ENCODE measurements at places on chromosomes 11 and 22. TPM values are rescaled to one million over a fixed set of nuclear protein-coding genes. Genes with fewer than 3 reads are reported as not detected.
A peak's percentile ranks its signal among the peaks of the same experiment; 100 is the strongest.

DNA sequence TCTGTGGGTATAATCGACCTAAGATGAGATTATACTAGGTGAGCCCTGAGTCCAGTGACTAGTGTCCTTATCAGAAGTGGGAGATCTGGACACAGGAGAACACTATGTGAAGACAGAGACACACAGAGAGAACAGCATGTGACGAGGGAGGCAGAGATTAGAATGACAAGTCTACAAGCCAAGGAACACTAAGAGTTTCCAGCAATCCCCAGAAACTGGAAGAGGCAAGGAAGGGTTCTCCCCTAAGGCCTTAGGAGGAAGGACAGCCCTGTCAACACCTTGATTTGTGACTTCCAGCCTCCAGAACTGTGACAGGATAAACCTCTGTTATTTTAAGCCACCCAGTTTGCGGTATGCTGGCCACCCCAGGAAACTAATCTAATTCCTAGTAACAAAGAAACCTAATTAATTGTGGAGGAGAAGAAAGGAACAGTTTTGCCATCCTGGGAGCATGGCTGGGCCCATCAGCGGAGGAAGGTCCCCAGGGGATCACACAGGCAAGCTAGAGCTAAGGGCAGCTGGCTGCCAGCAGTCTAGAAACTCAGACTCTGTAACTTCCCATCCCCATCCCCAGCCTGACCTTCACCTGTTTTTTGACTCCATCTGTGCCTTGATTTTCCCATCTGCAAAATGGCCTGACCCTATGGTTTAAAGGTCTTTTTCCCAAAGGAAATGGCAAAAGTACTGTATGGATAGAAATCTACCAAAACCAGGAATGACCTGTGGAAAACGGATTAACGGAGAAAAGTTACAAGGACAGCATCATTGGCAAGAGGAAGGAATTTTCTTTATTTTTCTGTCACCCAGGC is 10.3 kb upstream of the THOC5 start:
- DNase-seq, result no peak

GRCh38 chr11:67275606-67276409 is 9.5 kb downstream of the GRK2 start:
- no peak for DNase-seq

- DNase-seq, result no peak
Observed at GRCh38 chr11:119808407-119809185, 79.6 kb upstream of the NECTIN1 start.

DNA sequence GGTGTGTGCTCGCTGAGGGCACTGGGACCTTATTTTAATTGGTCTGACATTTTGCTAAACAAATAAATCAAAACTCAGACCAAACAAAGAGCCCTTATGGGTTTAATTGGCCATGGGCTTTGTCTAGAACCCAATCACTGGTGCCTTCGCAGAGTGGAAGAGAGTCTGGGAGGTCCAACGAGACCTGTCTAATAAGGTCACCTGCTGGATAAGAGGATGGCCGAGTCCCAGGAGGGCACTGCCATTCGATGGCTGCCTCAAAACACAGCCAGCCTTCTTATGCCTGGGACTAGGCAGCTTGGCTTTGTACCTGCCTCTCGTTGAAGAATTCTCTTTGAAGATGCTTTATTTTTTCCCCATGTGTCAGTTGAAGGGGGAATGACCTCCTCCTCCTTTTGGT is 171.1 kb downstream of the CEP164 start:
- DNase-seq, result no peak

- no peak for DNase-seq
Observed at GRCh38 chr11:6233984-6234386, 451 bp downstream of the FHIP1B start.

DNA sequence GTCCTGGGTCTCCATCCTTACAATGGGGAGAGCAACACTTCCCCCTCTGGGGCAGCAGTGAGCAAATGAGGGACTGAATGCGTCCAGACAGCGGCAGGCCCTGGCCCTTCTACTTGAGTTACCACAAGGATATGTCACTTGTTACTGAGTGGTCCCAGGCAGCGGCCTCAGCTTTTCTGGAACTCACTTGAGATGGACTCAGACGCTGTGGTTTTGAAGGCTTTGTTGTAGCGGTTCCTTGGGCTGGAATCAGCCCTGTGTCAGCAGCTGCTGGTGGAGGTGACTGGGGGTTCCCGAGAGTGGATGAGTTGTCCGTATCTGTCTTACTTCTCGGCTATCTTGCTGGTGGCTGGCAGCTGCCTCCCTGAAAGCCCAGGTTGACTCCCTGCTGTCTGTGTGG is 77.0 kb downstream of the MICAL2 start:
- no peak for DNase-seq

GRCh38 chr11:113073290-113073953 is 112.2 kb downstream of the NCAM1 start:
- no peak for DNase-seq

- no peak for DNase-seq
Observed at GRCh38 chr11:125504580-125504979, 8.5 kb upstream of the FEZ1 start.

DNA sequence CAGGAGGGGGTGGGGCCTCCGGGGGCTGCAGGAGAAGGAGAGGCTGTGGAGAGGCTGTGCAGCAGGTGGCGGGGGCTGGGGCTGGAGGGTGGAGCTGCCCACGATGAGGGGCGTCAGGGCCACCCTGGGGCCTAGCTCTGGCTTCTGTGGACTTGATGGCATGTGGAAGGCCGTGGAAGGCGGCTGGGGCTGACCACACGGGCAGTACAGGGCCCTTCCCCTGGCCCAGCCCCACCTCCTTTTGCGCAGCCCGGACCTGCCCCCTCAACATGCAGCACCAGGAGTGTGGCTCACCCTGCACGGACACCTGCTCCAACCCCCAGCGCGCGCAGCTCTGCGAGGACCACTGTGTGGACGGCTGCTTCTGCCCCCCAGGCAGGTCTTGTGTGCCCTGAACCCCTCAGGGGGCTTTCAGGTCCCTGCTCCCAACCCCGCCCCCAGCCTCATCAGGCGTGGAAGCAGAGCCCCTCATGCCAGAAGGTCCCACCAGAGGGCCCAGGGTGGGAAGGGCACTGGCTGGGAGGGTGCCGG is 6.1 kb downstream of the MUC5B start:
- peak; percentile 15 for DNase-seq

DNA sequence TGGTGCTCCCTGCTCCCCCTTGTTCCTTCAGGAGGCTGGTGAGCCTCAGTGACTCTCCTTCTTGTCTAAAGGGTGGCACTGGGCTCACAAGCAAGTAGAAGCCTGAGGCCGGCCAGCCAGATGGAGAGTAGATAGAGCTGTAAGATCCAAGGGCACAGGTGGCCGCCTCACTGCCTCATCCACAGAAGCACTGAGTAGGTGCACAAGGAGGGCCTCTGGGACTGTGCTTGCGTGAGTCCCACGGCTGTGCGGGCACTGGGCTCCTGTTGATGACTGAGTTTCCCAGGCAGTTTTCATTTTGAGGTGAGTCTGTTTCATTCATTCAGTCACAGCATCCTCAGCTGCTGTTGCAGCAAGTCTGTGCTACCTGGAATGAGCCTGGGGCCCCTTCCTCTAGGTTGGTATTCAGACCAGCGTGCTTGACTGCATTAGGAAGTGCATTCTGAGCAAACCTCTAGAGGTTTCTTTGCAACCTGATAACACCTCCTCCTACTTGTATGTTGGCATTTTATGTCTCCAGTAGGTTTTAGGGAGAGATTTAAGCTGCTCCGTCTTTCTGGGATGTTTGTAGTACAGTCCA is 184.0 kb downstream of the TBC1D22A start:
- DNase-seq, result no peak

DNA sequence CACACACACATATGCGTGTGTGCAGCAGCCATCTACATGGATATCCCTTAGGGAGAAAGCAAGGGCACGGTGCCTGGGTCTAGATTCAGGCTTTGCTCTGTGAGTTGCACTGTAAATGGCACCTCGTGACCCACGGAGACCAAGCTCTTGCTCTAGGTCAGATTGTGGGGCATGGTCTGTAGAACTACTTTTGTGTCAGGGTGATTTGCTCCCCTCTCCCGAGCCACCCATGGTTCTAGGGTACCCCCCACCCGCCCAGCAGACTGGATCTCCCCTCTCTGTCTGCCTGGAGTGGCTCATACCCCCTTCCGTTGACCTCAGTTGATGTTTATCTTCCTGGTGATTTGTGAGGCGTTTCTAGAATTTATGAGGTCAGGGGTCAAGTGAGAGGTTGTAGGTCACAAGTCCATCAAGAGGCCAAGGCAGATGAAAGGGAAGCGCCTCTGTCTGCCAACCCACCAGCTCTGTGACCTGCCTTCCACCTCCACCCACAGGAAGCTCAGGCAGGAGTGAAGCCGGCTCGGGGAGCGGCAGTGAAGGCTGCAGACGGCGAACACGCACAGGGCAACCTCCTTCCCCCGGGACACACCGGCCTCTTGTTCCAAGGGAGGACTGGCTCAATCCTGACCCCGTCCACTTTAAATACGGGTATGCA is 76.2 kb upstream of the TTLL12 start:
- DNase-seq, result no peak

- DNase-seq, result no peak
Observed at GRCh38 chr11:19676475-19677380, 35.9 kb upstream of the NAV2 start.

- DNase-seq, result no peak
Observed at GRCh38 chr11:122746050-122746478, 90.5 kb downstream of the UBASH3B start.

DNA sequence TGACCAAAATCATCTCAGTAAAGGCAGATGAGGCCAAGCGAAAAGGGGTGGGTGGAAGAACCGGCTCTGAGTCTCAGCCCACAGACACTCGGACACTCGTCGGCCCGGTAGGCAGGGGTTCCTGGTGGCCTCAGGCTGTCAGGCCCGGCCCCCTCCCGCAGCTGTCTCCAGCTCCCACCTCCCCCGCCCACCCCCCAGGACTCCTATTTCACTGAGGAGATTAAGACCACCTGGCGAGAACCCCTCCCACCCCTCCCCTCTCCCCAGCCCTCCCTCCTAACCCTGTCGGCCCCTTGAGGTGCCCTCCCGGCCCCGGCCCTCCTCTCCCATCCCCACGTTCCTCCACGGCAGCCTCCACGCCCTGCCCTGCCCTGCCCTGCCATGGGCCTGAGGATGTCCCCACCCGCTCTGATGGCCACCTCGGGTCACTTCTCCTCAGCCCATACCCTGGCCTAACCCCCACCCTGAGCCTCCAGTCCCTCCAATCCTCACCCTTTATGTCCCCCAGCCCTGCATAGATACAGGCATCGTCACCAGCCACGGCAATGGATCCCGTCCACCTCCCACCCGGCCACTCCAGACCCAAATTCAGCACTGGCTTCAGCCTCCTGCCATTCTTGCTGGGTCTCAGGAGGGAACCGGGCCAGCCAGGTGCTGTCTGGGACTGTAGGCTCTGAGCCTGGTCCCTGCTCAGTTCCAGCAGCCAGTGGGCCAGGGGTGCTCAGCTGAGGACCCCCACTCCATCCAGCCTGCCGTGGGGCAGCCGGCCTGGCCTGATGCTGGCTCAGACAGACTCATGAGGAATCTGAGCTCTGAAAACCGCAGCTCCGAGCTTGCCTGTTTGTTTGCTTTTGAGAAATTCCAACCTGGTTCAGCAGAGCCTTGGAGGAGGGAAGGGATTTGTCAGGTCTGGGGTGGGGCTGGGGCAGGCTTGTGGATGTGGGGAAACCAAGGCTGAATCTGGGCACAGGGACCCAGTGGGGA is 9.8 kb upstream of the TBX1 start:
- no peak for DNase-seq

DNA sequence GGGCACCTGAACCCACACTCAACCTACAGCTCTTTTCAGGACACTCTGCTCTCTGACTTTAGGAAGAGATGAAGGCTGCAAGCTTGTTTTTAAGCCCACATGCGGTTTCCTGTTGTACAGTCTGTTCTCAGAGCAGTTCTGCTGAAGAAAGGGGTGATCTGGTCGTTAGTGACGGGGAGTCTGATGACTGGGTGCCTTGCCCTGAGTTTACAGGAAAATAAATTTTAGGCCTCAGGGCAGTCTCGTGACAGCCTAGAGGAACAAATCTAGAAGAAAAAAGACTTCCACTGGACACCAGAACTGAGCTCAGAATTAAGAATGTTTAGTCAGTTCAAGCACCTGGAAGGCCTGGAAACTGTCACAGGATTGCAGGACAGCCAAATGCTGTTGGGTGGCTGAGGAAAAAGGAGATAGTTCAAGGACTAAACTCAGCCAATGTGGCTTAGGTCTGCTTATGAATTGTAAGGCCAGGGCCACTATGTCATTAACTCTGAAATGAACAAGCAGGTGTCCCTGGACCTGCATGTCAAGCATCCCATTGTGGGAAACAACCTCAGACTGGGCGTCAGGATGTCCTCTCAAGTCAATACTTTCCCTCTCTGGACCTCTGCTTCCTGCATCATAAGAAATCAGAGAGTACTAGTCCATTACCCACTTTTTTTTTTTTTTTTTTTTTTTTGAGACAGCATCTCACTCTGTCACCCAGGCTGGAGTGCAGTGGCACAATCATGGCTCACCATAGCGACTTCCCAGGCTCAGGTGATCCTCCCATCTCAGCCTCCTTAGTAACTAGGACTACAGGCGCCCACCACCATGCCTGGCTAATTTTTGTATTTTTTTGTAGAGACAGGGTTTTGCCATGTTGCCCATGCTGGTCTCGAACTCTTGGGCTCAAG is 5.7 kb downstream of the PIK3IP1 start:
- no peak for DNase-seq

GRCh38 chr11:76756341-76756741 is 26.8 kb upstream of the TSKU start:
- DNase-seq, result no peak

The TBX10 gene
- total RNA-seq, result 0.51 TPM

The POTEH gene
- total RNA-seq, result not detected

The UCP3 gene
- total RNA-seq, result 17.2 TPM

The THRSP gene
- 2.6 TPM for total RNA-seq

The DGKZ gene
- total RNA-seq, result 65.8 TPM

The APLNR gene
- 15.4 TPM for total RNA-seq

The SLC22A25 gene
- not detected for total RNA-seq

All from Right ventricle myocardium superior (tissue), 1 donor.